K562 (cell line): ENCODE measurements at places on chromosomes 1 and 21. TPM values are rescaled to one million over a fixed set of nuclear protein-coding genes. Genes with fewer than 3 reads are reported as not detected.

GRCh38 chr1:63248216-63248615 lies 74.2 kb upstream of the FOXD3 start:
- no peak for DNase-seq

DNA sequence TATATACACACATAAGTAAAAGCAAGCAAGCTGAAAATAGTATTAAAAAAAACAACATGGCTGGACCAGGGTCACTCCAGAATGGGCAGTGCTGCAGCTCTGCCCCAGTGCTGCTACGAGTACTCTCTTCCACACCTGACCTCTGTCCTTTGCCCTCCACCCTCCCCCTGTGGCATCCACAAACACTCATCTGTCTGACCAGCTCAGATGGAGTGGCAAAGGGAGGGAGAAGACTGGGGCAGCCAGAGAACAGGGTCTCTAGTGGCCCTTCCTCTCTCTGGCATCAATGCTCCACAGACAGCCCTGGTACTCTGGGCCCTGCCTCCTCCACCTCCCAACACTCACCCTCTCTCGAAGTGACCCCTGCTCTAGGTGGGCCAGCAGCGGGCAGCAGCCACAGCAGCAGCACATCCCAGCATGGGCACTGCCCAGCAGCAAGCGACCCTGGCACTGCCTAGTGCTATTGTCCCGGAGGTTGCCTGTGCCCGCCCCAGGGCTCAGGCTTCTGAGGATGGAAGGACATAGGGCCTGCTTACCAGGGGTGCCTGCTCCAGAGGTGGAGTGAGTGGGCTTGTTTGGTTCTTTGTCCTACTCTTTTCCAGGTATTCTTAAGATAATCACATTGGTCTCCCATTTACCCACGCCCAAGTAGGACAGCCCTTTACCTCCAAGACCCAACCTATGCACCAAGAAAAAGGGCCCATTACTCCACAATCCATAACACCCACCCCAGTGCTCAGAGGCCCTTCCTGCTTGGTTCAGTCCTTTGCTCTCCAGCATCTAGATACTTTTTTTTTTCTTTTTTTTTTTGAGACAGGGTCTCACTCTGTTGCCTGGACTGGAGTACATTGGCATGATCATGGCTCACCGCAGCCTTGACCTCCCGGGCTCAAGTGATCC lies 6.2 kb downstream of the ARHGEF2 start:
- DNase-seq, result no peak

DNA sequence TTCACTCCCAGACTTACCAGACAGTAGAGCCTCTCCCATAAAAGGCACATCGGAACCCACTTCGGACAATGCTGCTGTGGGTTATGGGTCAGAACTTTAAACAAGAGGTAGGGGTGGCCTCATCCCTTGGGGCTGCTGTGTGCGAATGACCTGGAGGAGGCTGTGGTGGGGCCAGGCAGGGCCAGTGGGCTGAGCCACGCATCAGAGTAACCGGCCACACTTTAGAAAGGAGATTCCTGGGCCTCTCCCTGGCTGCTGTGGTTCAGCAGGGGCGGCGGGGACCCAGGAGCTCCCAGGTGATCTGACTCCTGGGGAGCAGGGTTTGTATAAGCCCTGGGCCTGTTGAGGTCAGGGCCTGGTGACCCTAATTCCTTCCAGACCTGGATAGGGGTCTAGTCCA lies 110.2 kb upstream of the C1orf174 start:
- DNase-seq, result no peak

DNA sequence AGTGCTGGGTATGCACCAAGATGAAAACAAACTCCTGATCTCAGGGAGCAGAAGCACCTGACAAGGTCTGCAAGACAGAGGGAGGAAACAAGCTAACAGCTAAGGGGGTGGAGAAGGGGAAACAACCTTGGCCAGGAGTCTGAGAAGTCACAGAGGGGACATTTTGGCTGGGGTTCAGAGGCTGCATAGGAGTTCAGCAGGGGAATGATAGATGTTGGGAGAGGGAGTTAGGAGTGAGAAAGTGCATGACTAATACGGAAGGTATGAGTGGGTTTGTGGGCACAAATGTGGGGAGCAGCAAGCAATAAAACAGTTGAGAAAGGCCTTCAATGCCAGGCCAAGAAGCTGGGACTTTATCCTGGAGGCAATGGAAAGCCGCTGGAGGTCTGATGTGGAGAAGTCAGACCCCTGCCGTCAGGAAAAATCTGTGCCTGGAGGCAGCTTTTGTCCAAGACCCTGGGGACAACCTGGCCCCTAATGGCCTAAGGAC lies 16.4 kb downstream of the EPHA2 start:
- no peak for DNase-seq

DNA sequence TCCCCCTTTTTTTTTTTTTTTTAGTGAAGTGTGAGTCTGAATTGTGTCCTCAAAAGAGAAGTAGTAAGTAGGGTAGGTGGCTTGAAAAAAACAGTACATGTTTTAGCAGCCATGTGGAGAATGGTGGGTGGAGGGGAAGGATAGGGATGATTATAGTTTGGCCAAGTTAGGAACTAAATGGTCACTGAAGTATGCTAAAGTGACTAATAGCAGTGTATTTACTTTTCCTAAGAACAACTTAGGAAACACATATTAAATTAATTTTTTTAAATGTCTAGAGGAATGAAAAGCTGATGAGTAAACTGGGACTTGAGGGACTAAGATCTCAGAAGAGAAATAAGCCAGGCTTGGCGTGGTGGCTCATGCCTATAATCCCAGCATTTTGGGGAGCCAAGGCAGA lies 55.5 kb downstream of the PLA2G4A start:
- no peak for DNase-seq

Gene PRAMEF20
- not detected in 2 replicates for polyA plus RNA-seq

DNA sequence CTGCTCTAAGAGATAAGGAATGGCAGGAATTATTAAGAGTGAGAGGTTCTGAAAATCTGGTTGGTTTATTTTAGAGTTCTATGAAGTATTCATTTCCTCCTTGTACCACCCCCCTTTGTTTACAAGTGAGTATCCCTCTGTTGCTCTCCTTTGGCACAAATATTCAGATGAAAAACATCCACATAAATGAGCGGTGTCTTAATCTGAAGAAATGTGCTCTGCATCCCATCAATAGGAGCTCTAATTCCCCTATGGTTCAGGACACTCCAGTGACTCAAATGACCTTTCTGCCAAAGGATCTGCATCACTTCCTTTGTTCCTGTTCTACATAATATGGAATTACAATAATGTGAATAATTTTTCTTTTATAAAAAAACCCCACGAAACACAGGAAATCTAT lies 16.6 kb downstream of the DDAH1 start:
- no peak for DNase-seq

DNA sequence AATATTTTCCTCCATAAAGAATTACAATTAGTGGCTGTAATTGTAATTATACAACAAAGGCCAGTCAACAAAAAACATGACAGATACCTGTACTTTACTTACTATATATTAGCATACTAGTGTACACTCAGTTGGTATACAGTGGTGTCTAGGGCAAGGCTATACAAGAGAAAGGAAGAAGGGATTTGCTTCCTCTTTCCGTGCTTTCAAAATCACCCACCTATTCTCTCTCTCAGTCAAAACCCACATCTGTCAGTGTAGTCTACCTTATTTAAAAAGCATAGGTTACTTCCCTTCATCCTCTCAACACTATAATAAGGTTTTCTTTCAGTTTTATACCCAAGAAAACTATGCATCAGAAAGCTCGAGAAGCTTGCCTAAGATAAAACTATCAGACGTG lies 355.8 kb upstream of the NR5A2 start:
- DNase-seq, result no peak

Gene BRDT
- polyA plus RNA-seq, result not detected in 2 replicates

- peak; percentile 21 for DNase-seq
Measured at GRCh38 chr1:111476761-111477309, 3.1 kb downstream of the C1orf162 start.

GRCh38 chr1:169048043-169048442 lies 58.4 kb upstream of the ATP1B1 start:
- DNase-seq, result no peak

Gene OR2L2
- not detected in 2 replicates for polyA plus RNA-seq

GRCh38 chr1:1954831-1955441 lies 35.9 kb upstream of the TMEM52 start:
- DNase-seq, result peak; percentile 53

Gene LCE3D
- polyA plus RNA-seq, result not detected in 2 replicates
